ENCODE measurements at places on chromosomes 13 and 19. TPM values are rescaled to one million over a fixed set of nuclear protein-coding genes. Genes with fewer than 3 reads are reported as not detected.

The ADGRE2 gene
- 10.4 TPM for total RNA-seq

DNA sequence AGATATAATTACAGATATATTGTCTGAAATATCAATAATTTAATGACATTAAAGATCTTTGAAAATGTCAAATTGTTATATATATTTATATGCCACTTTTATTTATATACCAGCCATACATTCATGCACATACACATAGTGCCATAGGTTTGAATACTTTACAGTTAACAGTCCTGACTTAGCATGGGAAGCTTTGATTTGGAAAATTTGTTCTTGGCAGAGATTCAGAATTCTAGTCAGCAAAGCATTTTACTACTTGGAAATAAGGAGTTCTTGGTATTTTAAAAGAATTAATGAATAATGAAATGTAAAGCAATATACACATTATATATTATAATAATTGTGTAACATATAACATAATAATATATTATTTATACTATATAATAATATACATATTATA is 277.0 kb upstream of the PCDH20 start:
- DNase-seq = no peak

DNA sequence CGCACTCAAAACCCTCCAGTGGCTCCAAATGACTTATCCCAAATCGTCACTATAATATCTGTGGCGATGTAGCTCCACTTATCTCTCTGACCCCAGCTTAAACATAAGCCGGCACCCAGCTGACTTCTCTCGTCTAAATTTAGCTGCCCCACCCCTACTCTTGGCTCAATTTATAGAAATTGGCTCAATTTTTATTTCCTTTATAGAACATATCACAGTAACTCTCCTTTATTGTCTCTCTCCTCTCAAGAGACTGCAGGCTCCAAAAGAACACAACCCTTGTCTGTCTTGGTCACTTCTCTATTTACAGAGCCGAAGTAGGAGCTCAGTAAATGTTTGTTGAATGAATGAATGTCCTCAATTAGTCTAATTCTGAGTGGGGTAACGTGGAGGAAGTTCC is 805 bp downstream of the ZNF784 start:
- DNase-seq = no peak

GRCh38 chr19:5663904-5664303 is 16.4 kb downstream of the MICOS13 start:
- DNase-seq = no peak

GRCh38 chr19:49746206-49746958 is 16.7 kb downstream of the TSKS start:
- peak; percentile 85 for DNase-seq

Measured in kidney (tissue), 22 donors.